RKO (cell line): ENCODE measurements at places on chromosomes 7 and 10.

DNA sequence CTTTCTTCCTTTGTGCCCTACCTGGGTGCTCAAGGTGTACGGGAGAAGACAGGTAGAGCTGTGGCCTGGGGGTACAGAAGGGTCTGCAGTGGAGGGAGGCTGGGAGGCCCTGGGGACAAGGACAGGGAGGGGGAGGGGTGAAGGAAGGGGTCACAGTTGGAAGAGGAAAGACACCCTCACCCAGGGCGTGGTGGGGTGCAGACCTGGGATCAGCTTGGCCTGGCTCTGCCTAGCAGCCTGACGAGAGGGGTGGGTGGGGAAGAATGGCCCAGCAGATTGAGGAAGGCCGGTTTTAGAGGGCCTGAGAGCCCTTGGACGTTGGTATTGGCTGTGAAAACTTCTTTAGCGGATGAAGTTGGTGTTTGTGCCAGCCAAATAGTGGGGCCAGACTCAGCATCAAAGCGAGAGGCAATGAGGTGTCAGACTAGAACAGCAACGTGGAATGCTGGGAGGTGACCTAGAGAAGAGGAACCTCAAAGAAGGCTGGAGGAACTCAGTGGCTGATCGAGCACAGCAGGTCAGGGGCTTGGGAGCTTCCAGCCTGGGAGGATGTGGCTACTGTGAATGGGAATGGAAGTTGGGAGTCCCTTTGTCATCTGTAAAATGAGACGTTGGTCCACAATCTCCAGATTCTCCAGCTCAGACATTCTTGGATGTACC is 18.1 kb upstream of the TRIM8 start:
- DNase-seq, result no peak

GRCh38 chr10:71989661-71990454 is 25.7 kb downstream of the CHST3 start:
- DNase-seq, result no peak

- DNase-seq, result no peak
Observed at GRCh38 chr10:83190614-83191013, 948.7 kb upstream of the GHITM start.

DNA sequence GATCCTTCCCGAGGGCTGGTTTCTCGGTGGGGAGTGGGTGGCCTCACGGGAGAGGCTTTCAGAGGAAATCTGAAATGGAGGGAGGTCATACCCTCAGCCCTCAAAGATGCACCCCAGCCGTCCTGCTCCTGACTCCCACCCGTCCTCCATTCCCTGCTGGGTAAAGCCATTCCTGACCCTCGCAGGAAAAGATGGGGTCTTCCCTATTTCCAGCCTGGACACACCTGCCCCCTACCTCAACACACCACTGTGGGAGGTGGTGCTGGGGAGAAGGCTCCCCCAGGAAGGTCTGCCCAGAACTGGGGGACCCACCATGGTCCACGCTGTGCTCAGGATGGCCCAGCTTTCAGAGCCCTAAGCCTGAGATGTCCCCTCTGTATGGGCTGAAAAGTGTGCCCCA is 86.9 kb downstream of the CHST15 start:
- DNase-seq, result no peak

- no peak for DNase-seq
Observed at GRCh38 chr7:381211-382042, 91.5 kb downstream of the FOXL3 start.

GRCh38 chr7:47609803-47610452 is 28.0 kb upstream of the TNS3 start:
- no peak for DNase-seq

DNA sequence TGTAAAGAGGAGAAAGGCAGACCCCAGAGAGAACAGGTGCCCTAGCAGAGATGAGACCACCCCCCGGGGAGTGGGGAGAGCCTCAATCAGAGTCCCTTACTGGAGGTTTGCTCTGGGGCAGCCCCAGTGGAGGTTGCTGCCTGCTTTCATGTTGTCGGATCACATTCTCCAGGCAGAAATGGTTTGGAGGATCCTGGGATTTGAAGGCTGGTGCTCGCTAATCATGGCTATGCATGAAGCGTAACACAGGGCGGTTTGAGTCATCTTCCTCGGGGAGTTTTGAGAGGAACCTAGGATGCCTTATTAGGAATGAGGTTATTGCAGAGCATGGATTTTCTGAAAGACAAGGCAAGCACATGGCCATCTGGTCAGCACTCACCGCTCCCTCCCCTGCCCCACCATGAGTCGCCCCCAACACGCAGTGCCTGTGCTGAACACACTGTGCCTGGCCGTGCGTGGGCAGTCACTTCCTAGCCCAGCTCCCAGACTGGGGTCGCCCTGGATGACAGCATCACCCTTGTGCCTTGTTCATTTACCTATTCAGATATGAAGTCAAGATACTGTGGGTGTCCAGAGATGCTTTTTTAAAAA is 319.9 kb downstream of the DPP6 start:
- no peak for DNase-seq

DNA sequence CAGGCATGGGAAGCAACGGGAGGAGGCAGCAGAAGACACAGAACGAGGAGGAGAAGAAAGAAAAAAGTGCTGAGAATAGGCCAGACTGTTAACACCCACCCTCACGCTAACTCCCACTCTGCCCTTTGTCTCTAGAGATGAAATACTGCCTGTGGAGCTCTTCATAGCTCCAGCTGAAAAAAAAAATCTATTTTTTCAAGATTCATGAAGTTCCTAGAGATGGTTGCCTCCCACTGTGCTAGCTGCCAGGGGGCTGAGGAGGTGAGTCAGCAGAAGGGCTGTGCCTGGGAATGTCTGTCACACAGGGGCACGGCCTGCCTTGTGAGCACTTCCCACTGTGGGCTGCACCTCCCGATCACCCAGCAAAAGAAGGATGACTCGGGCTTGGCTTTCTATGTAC is 144.5 kb downstream of the RNF216 start:
- DNase-seq, result no peak

GRCh38 chr10:1251769-1252168 is 195.6 kb downstream of the WDR37 start:
- no peak for DNase-seq

DNA sequence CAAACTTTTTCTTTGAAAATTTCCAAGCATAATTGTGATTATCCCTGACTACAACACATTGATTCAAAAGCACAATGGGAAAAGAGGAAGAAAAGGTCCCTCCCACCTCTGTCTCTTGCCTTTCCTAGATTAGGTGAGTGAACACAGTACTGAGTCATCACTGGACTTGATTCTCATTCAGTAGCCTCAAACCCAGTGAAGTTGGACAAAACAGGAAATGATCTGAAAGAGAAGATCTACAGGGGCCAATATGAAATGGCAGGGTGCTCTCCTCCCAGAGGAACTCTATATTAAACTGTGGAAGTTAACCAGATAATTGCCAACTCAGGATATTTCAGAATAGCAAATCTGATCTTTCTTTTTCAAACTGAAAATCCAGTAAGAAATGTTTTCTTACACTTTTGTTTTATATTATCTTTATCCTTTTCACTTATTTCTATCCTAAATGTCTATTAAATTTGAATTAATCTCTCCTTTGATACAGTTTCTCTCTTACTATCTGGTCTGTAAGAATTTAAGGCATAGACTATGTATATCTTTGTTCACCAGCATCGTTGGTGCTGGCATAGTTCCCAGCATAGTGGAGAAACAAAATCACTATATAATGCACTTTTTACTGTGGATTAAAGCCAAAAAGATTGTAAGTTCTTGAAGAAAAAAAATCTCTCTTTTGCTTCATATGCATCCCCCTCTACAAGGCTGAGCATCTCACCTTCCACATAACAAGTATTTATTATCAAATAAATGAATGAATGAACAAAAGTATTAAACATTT is 41.4 kb upstream of the IKZF1 start:
- peak; percentile 19 for DNase-seq

DNA sequence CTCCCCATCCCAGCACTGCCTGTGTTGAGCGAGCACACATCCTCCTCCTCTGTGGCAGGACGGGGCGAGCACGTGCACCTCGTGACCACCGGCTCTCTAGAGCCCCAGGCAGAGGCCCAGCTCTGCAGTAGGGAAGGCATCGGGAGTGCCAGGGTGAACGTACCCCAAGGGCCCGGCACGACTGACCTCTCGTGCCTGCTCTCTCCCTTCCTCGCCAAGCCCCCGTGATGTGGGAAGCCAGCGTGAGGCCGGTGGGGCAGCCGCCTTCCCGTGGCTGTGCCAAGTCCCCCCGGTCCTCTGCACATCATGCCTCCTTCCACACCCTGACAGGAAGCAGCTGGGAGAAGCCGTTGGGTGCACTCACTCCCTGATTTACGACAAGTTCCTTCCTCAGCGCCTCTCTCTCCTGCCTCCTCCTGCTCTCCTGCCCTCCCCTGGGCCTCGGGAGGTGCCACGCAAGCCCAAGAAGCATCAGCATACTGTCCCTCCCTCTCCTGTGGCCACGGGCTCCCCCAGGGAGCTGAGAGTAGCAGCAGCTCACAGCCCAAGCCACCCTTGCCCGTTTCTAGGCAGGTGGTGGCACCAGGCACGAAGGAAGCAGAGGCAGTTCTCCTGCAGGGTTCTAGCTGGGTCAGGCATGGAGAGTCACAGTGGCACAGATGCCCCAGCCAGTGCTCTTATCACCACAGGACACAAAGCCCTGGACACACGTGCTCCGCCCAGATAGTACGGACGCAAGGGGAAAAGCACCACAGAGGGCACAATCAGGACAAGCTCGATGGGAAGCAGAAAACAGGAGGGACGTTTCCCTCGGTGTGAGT is 47.0 kb downstream of the AMZ1 start:
- no peak for DNase-seq

DNA sequence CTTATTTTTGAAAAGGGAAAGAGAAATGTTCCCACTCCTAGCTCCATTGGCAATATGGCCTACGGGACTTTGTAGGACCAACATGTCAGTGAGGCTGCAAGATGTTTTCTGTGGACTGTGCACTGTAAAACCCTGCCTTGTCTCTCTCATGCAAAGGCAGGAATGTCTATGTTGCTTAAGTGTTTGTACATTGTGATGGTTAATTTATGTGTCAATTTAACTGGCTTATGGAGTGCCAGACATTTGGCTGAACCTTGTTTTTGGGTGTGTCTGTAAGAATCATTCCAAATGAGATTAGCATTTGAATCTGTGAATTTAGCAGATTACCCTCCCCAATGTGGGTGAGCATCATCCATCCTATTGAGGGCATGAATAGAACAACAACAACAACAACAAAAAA is 4.1 kb upstream of the PCLO start:
- no peak for DNase-seq

GRCh38 chr7:91295576-91295975 is 31.3 kb downstream of the FZD1 start:
- DNase-seq, result no peak

DNA sequence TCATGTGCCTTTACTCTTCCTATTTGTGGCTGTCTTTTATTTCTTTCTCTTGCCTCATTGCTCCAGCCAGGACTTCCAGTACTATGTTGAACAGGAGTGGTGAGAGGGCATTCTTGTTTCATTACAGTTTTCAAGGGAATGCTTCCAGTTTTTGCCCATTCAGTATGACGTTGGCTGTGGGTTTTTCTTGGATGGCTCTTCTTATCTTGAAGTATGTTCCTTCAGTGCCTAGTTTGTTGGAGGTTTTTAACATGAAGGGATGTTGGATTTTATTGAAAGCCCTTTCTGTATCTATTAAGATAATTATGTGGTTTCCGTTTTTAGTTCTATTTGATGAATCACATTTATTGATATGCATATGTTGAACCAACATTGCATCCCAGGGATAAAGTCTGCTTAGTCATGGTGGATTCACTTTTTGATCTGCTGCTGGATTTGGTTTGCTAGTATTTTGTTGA is 96.8 kb downstream of the GLCCI1 start:
- no peak for DNase-seq

GRCh38 chr10:84117686-84118394 is 21.5 kb upstream of the GHITM start:
- DNase-seq, result no peak

DNA sequence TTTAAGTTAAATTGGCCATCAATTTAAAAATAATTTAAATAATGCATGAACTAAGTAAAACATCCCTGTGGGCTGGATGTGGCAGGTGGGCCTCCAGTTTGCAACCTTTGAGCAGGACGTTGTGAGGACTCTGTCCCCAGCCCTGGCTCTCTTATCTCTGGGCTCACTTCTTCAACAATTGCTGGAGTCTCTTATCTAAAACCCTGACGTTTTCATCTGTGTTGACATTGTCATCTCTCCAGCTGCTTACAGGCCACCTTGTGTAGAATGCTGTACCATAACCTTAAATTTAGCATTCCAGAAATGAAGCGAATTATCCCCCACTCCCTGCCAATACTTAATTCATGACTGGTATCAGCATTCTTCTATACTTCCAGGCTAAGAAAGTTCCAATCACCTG is 3.2 kb upstream of the KIF5B start:
- DNase-seq, result no peak

- DNase-seq, result no peak
Observed at GRCh38 chr7:22675917-22676343, 51.1 kb upstream of the IL6 start.

- DNase-seq, result no peak
Observed at GRCh38 chr10:16944402-16944801, 127.2 kb upstream of the RSU1 start.

GRCh38 chr10:78471723-78472550 is 438.3 kb downstream of the RPS24 start:
- DNase-seq, result no peak

DNA sequence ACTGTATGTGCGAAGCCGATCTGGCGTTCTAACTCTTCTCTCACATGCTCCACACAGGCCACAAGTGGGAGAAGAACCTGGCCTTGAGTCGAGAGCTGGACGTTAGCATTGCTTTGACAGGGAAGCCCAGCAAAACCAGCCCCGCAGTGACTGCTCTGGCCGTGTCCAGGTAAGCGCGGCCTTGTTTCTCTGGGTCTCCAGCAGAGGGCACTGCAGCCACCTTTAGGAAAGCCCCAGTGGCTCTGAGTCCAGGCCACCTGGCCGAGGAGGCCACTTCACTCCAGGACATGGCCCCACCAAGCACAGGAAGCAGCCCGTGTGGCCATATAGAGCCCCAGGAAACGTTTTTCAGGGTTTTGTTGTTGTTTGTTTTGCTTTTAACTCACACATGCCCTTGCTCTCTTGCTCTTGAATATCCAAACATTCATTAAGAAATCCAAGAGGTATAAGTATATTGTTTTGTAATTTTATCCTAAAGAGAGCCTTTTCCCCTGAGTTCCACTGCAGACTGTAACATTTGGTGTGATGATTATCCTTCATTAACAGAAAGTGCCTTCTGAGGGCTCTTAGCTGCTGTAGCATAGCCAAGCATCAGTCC is 41.8 kb upstream of the LRRC18 start:
- DNase-seq, result peak; percentile 22

DNA sequence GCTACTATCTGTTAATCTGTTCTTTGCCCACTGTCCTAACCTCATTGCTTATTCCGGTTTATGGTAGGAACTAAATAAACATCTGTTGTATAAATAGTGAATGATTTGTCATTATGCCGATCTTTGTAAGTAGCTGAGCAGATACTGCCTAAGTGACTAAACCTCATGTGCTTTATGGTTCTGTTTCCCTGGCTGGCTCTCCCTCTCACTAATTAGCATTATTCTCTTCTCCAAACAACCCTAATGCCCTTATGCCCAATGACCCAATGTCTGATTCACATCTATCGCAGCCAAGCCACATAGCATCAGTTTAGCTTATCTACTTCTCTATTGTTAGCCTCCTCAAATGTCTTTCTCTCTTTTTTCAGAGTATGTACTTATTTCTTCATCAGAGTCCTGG is 462.3 kb upstream of the POT1 start:
- no peak for DNase-seq
